ENCODE measurements at places on chromosomes 6 and 20.

- DNase-seq, result no peak
These were observed 3.3 kb downstream of the TDRD6 start for GRCh38 chr6:46690911-46691451.

DNA sequence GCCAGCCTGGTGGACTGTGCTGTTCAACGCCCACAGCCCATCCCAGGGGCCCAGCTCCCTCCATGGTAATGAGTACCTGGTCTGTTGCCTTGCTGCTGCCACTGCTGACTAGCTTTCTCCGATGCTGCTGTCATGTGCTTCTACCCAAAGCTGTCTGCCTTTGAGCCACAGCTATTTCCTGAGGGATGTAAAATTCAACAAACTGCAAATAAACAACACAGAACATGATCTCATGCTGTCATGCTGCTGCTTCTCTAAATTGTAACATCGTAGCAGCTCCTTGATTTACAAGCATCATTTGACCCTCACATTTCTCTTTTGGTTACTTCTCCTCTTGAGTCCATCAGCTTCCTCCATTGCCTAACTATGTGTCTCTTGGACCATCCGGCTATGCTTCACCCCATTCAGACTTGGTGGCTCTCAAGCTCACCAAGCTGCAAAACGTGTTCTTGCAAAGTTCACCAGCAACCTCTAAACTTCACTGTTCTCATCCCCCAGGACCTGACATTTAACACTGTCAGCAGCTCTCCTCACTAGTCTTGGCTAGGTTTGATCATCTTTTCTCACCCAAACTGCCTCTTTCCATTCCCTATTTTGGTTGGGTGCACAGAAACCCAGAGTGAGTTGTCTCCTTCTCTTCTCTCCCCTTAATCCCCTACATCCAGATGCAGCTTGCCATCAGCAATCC is 54.6 kb downstream of the FYN start:
- no peak for DNase-seq

DNA sequence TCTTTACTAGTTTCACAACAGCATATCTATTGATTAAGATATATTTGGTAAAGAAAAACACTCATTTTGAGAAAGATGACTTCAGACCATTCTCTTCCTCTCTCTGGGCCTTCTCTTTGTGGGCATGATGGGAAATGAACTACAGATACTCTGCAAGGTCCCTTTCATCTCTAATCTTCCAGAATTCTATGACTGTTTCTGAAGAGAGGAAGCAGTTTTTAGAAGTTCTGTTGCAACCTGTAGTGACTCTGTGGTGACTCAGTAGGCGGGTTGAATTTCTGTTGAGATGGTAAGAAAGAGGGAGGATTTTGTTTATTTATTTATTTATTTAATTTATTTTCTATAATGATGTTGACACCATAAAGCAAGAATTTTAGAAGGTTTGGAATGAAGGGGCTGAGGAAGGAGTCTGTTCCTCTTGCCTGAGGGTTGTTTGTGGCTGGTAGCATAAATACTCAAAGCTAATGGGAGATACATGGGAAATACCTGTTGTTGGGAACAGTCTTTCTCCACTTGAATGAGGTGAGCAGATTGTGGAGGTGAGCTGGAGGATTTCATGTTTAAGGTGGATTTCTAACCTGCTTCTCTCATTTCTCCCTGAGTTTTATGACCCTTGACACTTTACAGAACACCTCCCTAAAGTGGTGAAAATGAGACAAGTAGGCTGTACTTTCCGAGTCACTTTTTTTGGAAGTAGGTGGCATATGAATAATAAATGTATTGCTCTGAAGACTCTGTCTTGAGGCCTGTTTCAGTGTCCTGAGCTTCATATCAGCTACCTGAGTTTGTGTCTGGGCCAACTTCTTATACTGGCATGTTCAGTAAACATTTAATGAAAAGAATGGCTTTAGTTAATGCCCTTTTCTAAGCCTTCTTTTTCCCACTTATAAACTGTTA is 15.0 kb downstream of the ACSS2 start:
- DNase-seq, result no peak

GRCh38 chr6:13923527-13924145 is 1.1 kb upstream of the RNF182 start:
- peak; percentile 46 for DNase-seq

DNA sequence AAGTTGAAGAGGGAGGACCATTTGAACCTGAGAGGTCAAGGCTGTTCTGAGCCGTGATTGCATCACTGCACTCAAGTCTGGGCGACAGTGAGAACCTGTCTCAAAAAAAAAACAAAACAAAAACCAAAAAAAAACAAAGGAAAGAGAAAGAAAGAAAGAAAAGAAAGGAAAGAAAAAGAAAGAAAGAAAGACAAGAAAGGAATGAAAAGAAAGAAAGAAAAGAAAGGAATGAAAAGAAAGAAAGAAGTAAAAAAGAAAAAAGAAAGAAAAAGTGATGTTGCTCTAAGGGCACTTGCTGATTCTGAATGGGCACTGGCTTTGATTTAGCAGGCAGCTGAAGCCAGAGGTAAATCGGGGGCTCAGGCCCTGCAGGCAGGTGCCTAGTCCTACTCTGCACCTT is 161.0 kb downstream of the MCHR2 start:
- no peak for DNase-seq

GRCh38 chr20:5703681-5704101 is 46.5 kb upstream of the SHLD1 start:
- DNase-seq, result no peak

DNA sequence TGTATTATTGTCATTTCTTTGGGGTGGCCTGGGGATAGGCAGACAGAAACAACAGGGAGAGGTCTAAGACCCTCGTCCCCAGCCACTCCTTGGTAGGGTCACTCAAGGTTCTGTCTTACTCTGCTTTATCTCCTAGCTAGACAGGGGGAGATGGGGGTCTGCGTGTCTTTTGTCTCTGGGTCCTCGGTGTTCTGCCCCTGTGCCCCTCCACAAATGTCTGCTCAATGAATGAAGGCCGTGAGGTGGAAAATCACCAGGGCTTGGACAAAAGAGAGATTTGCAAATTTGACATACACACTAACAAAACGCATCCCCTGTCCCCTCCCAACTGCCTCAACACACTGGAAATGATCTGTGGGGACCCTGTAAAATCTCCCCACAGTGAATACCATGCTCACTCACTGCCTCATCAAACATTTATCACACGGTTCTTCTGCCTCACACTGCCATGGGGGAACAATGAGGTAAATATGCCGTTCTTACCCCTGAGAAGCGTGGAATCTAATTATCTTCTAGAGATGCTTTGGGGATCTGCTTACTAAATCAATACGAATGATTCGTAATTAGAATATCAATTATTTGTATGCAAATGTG is 13.2 kb upstream of the VAPB start:
- no peak for DNase-seq

GRCh38 chr20:21020659-21021471 is 85.3 kb downstream of the LINC00237 start:
- peak; percentile 22 for DNase-seq

GRCh38 chr6:71502956-71503355 is 214.3 kb downstream of the OGFRL1 start:
- DNase-seq, result no peak

DNA sequence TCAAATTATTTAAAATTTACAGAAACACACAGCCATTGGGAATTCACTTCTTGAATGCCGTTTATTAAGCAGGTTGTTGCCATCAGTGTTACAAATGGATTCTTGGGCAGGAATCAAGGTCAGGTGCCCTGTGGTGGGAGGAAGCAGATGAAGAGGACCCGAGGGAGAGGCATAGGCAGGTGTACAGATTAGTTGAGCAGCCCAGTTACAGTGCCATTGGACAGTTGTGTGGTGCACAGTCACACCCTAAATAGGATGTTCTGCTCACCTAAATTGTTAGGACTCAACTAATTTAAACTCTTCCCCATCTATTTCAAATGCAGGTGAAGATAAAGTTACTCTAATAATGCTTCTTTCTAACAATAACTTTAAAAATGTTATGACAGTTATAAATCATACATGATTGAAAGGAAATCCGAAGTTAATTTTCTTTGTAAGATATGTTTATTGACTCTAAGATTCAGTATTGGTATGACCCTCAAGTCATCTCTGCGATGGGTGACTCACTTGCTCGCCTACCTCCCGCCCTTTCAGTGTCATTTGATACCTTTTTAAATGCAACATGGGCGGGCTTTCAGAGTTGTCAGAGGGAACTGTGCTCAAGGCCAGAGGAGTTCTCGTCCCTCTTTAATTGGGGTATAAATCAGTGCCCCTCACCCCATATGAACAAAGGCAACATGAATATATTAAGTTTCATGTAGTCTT is 35.1 kb downstream of the DSE start:
- peak; percentile 32 for DNase-seq

DNA sequence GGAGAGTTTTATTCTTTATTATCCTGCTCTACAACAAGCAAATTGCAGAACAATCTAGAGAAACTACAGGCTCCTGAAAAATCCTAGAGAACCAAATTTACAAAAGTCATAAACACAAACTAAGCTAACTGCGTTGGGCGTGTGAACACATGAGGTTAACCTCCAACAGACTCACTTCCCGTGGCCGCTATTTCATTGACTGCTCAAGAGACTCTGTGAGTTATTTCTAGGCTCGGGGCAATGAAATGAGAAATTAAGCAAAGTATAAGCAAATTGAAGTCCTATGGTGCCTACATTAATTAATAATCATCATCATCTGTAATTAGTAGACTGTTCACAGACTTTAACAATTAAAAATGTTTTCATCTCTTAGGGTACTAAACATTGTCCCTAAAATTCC is 100.0 kb downstream of the MBOAT1 start:
- no peak for DNase-seq

DNA sequence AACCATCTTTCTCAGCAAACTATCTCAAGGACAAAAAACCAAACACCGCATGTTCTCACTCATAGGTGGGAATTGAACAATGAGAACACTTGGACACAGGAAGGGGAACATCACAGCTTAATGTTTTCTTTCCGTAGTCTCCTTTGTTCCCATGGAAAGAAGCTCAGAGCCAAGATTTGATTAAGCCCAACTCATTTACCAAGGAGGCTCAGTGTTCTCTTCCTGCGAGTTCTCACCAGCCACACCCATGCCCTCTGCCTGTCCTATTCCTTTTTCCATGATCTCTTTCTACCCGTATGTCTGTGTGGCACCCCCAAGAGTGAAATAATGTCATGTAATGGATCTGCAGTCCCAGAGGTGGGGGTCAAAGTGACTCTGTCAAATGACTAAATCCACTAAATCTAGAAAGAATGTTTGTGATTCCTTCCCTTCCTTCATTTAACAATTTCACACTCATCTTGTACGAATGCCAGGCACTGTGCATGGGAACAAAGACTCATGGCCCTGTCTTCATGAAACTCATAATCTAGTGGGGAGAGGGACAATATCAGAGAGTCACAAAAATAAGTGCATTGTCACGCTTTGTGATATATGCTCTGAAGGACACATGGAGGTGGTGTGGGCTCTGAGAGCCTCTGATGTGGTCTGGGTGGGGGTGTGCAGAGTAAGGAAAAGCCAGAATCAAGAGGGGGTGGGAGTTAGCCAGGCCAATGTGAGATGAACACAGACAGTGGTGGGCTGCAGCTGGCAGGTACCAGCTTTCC is 292.1 kb downstream of the CDC5L start:
- DNase-seq, result no peak

- no peak for DNase-seq
These were observed 66.3 kb downstream of the YTHDF1 start for GRCh38 chr20:63149531-63150192.

DNA sequence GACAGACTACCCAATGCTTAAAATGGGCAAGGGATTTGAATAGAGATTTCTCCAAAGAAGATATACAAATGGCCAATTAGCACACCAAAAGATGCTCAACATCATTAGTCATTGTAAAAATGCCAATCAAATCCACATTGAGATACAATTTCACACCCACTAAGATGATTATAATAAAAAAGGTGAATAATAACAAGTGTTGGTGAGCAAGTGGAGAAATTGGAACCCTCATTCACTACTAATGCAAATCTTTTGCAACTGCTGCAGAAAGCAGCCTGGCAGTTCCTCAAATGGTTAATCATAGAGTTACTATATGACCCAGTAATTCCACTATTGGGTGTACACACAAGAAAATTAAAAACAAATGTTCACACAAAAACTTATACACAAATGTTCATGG is 12.4 kb downstream of the LHFPL5 start:
- no peak for DNase-seq

DNA sequence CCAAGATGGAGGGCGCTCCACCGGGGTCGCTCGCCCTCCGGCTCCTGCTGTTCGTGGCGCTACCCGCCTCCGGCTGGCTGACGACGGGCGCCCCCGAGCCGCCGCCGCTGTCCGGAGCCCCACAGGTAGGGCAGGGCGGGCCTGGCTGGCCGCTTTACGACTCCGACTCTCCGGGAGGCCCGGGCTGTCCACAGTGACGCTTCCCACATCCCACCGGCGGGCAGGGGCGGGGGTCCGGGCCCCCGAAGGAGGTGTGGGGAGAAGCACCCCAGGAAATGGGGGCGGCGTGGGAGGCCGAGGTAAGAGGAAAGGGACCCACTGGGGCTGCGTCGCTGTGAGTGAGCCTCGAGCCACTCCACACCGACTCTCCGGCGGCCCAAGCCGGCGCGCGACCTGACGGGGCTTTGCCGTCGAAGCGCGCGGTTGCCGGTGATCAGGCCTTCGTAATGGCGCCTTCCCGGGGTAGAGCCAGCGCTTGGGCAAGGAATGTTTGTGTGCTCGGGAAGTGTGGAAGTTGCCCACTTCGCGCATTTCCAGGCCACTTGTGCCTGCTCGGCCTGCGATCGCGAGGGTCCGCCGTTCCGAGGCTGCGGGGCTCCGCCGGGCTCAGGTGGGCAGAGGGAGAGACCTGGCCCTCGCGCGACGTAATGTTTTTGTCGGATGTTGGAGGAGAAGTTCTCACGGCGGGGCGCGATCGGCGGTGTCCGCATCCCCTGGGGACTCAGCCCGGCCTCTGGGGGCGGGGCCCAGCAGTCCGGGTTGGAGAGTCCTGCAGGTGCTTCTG is 427 bp downstream of the GINM1 start:
- DNase-seq, result peak; percentile 84

- DNase-seq, result peak; percentile 34
These were observed 40.8 kb downstream of the MYH7B start for GRCh38 chr20:34996243-34997028.

- DNase-seq, result no peak
These were observed 170.9 kb downstream of the GJA10 start for GRCh38 chr6:90065173-90065572.

- DNase-seq, result no peak
These were observed 214.9 kb downstream of the ZFAND3 start for GRCh38 chr6:38034274-38034914.

DNA sequence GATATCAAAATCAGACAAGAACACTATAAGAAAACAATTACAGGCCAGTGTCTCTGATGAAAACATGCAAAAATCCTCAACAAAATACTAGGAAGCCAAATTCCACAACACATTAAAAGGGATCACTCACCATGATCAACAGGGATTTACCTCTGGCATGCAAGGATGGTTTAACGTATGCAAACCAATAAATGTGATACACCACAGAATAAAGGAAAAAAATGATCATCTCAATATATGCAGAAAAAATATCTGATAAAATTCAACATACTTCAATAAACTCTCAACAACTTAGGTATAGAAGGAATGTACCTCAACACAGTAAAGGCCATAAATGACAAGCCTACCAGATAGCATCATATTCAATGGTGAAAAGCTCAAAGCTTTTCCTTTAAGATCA is 66.6 kb downstream of the SHPRH start:
- no peak for DNase-seq

- DNase-seq, result no peak
These were observed 118.7 kb upstream of the HMGN3 start for GRCh38 chr6:79353226-79353625.
